ENCODE measurements at places on chromosomes 3 and 15. TPM values are rescaled to one million over a fixed set of nuclear protein-coding genes. Genes with fewer than 3 reads are reported as not detected.

DNA sequence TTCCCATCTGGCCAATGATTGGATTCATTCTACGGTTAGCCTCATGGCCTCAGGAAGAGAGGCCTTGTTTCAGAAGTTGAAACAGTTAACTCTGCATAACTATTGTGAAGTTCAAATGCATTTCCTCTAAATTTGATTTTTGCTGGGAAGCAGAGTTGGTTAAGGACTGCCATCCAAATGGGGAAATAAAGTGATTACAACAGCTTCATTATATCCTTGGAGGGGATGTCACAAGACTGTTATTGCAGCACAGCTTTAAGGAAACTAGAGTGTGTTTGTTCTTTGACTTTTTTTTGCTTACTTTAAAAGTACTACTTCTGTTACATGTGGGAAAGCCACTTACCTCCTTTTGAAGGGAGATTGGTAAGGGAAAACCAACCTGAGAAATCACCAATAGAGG lies 164.8 kb downstream of the AKAP13 start:
- DNase-seq: no peak

GRCh38 chr3:174363256-174363655 lies 495.9 kb upstream of the NAALADL2 start:
- no peak for DNase-seq

DNA sequence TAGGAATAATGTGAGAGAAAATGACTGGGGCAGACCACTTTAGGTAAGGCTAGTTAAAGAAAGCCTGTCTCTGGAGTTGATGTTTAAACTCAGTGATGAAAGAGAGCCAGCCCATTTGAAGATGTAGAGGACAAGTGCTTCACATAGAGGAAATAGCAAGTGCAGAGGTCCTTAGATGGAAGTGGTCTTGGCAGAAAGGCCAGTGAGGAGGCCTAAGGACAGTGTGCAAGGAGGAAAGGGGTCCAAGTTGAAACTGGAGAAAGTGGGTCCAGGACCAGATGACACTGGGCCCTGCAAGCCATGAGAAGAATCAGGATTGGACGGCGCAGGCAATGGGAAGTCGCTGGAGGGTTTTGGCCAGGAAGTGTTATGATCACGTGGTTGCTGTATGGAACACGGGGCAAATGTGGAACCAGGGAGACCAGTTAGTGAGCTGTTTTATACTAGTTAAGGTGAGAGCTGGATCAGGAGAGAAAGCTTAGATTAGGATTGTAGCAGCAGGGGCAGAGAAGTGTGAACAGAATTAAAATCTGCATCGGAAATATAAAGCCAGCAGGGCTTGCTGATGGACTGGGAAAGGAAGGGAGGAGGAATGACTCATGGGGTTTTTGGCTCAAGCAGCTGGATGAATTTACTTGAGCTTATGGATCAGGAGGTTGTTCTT lies 48.0 kb upstream of the SCAANT1 start:
- no peak for DNase-seq

GRCh38 chr15:90571063-90571541 lies 41.4 kb downstream of the CRTC3 start:
- no peak for DNase-seq

DNA sequence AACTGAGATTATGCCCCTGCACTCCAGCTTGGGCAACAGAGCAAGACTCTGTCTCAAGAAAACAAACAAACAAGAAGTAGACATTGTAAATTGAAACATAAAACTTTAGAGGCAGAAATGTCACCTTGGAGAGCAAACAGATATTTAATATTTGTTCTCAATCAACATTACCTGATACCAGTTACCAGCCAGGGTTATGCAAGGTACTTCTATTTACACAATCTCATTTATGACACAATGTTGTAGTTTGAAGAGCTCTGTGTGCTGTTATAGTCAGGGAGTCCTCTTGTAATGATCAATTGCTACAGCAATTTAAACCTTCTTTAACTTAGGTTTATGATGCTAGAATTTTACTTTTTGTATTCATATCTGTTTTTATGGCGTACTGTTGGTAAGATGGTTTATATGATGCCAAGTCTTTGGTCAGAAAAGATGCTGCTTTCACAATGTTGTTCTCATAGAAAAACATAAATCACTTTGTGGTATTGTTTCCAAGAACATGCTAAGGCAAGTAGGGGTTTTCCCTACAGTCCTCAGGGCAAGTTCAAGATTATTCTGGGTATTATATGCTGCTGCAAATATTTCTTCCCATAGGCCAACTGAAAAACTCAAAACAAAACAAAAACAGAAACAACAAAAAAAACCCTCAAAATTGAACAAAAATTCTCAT lies 173.5 kb downstream of the TNIK start:
- DNase-seq: no peak

GRCh38 chr3:71728632-71729342 lies 3.6 kb upstream of the EIF4E3 start:
- DNase-seq: no peak

Gene SLC6A11
- total RNA-seq: not detected

Gene AADACL2
- not detected for total RNA-seq

All from activated CD4-positive, alpha-beta memory T cell treated with anti-CD3 and anti-CD28 coated beads, Interleukin-2, amount 10 ng/mL, durations not matched to agents 7 days and 5 days (primary cell).